ENCODE measurements at places on chromosomes 6 and 20. TPM values are rescaled to one million over a fixed set of nuclear protein-coding genes. Genes with fewer than 3 reads are reported as not detected.

The PKIB gene
- not detected for polyA plus RNA-seq

The ANKRD66 gene
- polyA plus RNA-seq = not detected

The JARID2 gene
- polyA plus RNA-seq = 10.8 TPM

The CEP85L gene
- polyA plus RNA-seq = 15.2 TPM

The CST1 gene
- polyA plus RNA-seq = not detected

The LHFPL5 gene
- polyA plus RNA-seq = not detected

The RIPK1 gene
- polyA plus RNA-seq = 13.0 TPM

The ZSWIM3 gene
- 3.0 TPM for polyA plus RNA-seq

The CALHM5 gene
- not detected for polyA plus RNA-seq

The ULBP3 gene
- polyA plus RNA-seq = 1.1 TPM

The SAMD3 gene
- polyA plus RNA-seq = 7.1 TPM

The GPX6 gene
- not detected for polyA plus RNA-seq

The MUCL3 gene
- not detected for polyA plus RNA-seq

The PPP1R3G gene
- polyA plus RNA-seq = 0.23 TPM

The MYB gene
- not detected for polyA plus RNA-seq

The BEND6 gene
- polyA plus RNA-seq = not detected

The DCDC2 gene
- not detected for polyA plus RNA-seq

The FLRT3 gene
- not detected for polyA plus RNA-seq

The MAP7 gene
- polyA plus RNA-seq = 4.0 TPM

The PHACTR3 gene
- polyA plus RNA-seq = not detected

The TSHZ2 gene
- 0.73 TPM for polyA plus RNA-seq

The DYNLRB1 gene
- polyA plus RNA-seq = 333 TPM

The FRS3 gene
- 2.9 TPM for polyA plus RNA-seq

The KCNG1 gene
- polyA plus RNA-seq = 3.3 TPM

The RAET1L gene
- not detected for polyA plus RNA-seq

The CEP43 gene
- 4.4 TPM for polyA plus RNA-seq

The EDN3 gene
- polyA plus RNA-seq = not detected

The SERPINB1 gene
- polyA plus RNA-seq = 85.6 TPM

The HLA-DOA gene
- 363 TPM for polyA plus RNA-seq

The VGLL2 gene
- polyA plus RNA-seq = not detected

The NANP gene
- polyA plus RNA-seq = 0.73 TPM

The MDC1 gene
- 4.6 TPM for polyA plus RNA-seq

The PSMG4 gene
- 43.5 TPM for polyA plus RNA-seq

The CRISP3 gene
- not detected for polyA plus RNA-seq

The ATP9A gene
- polyA plus RNA-seq = 0.20 TPM

The TMEM217 gene
- polyA plus RNA-seq = not detected

The SIRPD gene
- not detected for polyA plus RNA-seq

The SYTL3 gene
- 1.8 TPM for polyA plus RNA-seq

The CRISP2 gene
- not detected for polyA plus RNA-seq

The SNAP91 gene
- not detected for polyA plus RNA-seq

The MEI4 gene
- 0.13 TPM for polyA plus RNA-seq

The ZBTB12 gene
- not detected for polyA plus RNA-seq

The RIPOR3 gene
- polyA plus RNA-seq = 3.3 TPM

The FAM83D gene
- 0.75 TPM for polyA plus RNA-seq

The LAMA4 gene
- polyA plus RNA-seq = not detected

The CNR1 gene
- polyA plus RNA-seq = 2.5 TPM

The ULBP2 gene
- 0.33 TPM for polyA plus RNA-seq

The SLC25A27 gene
- polyA plus RNA-seq = not detected

The ZSCAN23 gene
- 0.14 TPM for polyA plus RNA-seq

The SRPK1 gene
- polyA plus RNA-seq = 36.0 TPM

The GPRC6A gene
- not detected for polyA plus RNA-seq

The ELOVL2 gene
- not detected for polyA plus RNA-seq

The TMEM63B gene
- polyA plus RNA-seq = 2.8 TPM

The BEND3 gene
- 0.90 TPM for polyA plus RNA-seq

The EPPIN gene
- polyA plus RNA-seq = not detected
